ENCODE measurements at places on chromosomes 13 and 19.

- DNase-seq, result no peak
Measured at GRCh38 chr19:46015687-46016425, 7.0 kb downstream of the PGLYRP1 start.

DNA sequence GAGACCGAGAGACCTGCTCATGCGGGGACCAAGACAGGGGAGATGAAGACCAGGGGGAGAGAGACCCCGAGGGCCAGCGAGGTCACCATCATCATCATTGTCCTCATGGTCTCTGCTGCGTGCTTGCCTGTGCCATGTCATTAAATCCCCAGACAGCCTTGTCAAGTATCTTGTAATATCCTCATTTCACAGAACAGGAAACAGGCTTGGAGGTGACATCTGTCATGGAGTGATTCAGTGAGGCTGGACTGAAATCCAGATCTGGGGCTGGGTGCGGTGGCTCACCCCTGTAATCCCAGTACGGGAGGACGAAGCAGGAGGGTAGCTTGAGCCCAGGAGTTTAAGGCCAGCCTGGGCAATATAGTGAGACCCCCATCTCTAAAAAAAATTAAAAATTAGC lies 5.9 kb upstream of the NANOS2 start:
- DNase-seq, result no peak

DNA sequence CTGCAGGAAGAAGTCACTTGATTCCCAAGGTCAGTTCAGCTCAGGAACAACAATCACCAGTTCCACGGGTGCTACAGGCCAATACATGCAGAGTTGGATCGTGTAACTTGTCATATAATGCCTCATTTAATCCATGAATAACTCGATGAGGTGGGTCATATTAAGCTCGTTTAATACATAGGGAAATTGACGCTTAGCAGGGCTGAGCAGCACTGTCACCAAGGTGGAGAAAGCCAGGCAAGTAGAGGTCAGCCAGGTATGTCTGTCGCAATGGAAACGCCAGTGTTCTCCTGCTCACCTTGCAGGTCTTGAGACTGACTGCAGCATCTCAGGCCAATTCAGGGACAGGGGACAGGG lies 52.3 kb downstream of the CCDC70 start:
- DNase-seq, result no peak

DNA sequence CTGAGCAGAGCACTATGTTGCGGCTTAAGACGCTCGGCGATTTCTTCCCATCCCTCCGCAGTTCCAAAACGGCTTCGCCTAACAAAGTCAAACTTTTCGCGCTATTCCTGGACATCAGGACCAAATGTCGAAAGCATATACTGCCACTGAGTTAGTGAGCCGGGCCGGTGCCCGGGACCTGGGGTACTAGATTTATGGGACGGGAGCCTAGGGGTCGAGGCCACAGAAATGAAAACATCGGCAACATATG lies 699 bp downstream of the RCBTB2 start:
- no peak for DNase-seq
